ENCODE measurements at places on chromosomes 3 and 15. TPM values are rescaled to one million over a fixed set of nuclear protein-coding genes. Genes with fewer than 3 reads are reported as not detected.

CAMKV gene
- total RNA-seq: not detected

NXPE3 gene
- total RNA-seq: 44.6 TPM

KBTBD13 gene
- not detected for total RNA-seq

GOLGA8S gene
- total RNA-seq: not detected

TMCO5A gene
- not detected for total RNA-seq

CD86 gene
- total RNA-seq: not detected
